ENCODE measurements at places on chromosomes 5 and 9.

DNA sequence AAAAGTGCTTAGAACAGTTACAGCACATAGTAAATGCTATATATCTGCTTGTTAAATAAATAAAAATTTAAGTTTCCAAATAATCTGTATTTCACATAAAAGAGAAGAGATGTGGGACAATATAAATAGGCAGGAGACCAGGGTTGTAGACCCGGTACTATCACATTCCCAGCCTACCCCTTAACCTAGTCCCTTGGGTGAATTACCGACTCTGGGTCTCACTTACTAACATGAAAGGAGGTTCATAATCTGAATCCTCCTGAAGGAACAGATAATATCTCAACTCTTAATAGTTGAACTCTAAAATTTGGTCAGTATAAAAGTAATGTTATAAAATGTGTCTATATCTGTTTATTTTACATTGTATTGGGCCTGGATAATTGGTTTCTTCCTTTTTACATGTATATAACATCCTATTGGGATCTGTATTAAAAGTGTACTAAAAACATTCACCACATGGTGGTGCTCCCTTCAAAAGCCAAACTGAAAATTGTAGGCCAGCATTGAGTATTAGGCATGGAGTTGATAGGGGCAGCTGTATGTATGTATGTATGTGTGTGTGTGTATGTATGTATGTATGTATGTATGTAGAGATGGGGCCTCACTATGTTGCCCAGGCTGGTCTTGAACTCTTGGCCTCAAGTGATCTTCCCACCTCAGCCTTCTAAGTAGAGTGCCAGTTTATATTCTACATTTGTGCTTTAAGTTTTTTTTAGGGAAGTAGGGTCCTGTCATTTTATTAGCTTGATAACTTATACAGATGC is 64.2 kb upstream of the ABL1 start:
- DNase-seq, result peak; percentile 68

- no peak for DNase-seq
Observed at GRCh38 chr5:124132843-124133242, 613.6 kb downstream of the ZNF608 start.

DNA sequence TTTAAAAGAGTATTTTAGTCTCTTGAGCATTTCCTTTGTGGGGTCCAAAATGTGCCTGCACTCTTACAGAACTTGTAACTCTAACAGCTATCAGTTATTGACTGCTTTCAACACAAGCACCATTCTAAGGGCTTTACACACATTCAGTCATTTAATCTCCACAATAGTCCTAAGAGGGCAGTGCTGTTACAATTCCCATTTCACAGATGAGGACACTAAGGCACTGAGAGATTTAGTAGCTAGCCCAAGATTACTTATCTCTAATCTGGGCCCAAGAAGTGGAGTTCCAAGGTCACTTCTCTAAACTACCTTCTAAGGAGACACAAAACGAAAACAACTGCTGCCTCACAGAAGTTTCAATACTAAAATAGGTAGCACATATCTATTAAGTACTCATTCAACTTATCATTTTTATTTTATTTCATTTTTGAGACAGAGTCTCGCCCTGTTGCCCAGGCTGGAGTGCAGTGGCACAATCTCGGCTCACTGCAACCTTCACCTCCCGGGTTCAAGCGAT is 275.2 kb downstream of the CWC27 start:
- no peak for DNase-seq

DNA sequence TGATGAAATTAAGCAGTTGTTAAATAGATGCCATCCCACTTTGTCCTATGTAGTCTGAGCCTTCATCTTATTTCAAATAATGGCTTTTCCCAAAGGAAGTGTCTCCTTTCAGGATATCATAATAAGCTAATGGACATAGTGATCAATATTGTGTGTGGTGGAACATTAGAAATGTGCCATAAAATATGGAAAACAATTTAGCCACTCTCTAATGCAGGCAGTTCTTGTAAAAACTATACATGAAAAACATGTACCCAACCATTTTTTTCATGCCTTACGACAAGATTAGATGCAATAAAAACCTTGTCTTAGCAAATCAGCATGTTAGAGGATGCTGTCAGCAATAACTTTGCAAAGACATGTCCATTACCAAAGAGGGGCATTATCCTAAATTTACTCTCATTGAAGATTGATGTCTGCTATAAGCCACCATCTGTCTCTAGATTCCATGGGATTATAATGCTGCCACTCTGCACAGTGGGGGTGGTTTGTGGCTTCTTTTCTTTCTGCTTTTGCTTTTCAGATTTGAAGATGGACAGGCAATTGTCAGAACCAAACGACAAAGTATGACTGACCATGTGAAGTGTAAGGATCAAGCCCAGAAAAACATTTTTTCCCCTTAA is 724.0 kb upstream of the ZNF608 start:
- no peak for DNase-seq

DNA sequence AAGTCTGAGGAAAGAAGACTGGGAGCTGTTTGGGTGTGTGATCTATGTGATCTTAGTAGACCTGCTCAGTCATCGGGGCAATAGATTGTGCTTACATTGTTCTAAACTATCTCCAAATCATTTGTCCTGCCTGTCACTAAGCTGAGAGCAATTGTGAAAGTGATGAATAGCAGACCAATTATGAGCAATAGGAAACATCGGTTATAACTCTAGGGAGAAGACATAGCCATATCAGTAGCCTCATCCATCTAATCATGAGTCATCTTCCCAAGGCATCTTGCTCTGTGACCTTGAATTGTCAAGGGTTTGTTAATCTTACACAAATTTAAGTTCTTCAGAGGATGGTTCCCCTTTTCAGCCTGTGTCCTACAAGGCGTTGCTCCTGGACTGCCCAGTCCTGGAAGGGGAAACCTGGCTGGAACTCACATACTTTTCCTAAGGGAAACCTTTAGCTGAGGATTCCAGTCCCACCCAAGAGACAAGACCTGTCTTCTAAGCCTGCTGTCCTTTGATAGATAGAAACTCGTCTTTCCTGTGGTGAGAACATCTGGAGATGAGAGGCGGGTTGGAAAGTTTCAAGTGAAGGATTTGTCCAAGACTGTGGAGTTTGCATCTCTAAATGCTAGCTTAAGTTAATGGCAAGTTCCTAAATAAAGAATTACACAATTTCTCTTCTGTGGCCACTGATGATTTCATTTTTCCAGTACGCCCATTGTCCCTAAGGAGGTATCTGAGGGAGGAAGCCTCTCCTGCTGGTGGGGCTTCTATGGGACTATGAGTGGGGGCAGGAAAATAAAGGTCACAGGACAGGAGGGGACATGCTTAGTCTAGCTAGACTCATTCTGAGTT is 53.9 kb upstream of the TRIM32 start:
- peak; percentile 89 for DNase-seq

DNA sequence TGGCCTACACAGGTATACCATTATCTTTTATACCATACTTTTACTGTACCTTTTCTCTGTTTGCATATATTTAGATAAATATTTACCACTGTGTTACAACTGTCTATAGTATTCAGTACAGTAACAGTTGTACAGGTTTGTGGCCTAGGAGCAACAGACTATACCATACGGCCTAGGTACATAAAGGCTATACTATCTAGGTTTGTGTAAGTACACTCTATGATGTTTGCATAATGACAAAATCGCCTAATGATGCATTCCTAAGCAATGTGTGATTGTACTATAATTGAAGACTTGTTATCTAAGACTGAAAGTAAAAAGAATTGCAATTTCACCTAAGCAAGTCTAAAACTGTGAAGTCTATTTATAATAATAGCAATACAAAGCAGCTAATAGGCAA is 3.9 kb downstream of the C9orf72 start:
- DNase-seq, result no peak

DNA sequence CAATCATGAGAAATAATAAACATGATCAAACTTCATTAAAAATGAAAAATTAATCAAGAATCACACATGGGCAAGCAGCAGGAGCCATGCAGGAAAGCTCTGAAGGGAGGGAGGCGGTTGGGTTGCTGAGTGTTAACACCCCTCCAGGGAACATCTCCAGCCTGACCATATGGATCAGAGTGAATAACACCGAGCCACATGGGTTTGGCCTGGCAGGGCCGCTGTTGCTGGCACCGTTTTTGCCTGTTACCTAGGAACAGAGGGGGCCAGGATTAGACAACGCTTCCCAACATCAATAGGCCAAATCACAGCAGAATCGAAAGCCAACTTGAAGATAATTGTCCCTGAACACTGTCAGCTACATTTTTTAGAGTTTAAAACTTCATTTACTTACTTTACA is 160.2 kb downstream of the DENND1A start:
- DNase-seq, result no peak

DNA sequence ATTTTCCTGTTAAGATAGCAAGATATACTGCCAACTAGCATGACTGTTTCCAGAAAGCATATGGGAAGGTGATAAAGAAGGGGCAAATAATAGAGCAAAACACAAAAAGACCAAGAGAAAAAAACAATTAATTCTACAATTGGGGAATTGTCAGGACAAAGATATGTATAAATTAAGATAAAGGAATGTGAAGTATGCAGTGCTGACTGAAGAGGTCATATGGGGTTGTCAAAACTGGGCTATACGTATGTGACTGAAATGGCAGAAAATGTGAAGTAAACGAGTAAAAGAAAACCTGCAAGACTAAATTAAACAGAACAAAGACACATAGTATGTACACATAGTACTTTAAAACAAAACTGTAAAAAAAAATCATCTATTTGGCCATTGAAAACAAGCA is 222.3 kb downstream of the ARL15 start:
- DNase-seq, result no peak

DNA sequence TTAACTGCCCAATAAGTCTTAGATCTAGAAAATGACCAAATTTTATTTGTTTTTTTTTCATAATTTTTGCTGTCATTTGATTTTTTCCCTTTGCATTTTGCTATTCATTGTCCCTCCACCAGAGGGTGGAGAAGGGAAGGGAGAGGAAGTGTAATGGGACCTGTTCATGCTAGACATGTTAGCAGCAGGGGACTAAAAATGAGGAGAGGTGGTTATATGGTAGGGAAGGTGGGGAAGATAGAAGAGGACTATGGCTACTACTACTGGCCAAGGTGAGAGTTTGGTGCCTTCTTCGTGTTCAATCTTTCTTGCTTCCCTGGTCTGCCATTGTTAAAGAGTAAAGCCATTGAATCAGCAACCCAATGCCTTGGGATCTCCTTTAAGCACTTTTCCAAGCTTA is 6.4 kb downstream of the GRIA1 start:
- peak; percentile 42 for DNase-seq

- peak; percentile 13 for DNase-seq
Observed at GRCh38 chr9:104256031-104256695, 162.1 kb downstream of the SMC2 start.

GRCh38 chr5:84709075-84709474 is 324.4 kb upstream of the EDIL3 start:
- no peak for DNase-seq
